Hematopoietic multipotent progenitor cell treated with erythropoietin and hydrocortisone succinate and interleukin-3 and kit ligand, for 6 days (in vitro differentiated cells): ENCODE measurements at places on chromosomes 7 and 10.

GRCh38 chr10:68992636-68993440 is 4.2 kb downstream of the KIFBP start:
- DNase-seq: no peak

DNA sequence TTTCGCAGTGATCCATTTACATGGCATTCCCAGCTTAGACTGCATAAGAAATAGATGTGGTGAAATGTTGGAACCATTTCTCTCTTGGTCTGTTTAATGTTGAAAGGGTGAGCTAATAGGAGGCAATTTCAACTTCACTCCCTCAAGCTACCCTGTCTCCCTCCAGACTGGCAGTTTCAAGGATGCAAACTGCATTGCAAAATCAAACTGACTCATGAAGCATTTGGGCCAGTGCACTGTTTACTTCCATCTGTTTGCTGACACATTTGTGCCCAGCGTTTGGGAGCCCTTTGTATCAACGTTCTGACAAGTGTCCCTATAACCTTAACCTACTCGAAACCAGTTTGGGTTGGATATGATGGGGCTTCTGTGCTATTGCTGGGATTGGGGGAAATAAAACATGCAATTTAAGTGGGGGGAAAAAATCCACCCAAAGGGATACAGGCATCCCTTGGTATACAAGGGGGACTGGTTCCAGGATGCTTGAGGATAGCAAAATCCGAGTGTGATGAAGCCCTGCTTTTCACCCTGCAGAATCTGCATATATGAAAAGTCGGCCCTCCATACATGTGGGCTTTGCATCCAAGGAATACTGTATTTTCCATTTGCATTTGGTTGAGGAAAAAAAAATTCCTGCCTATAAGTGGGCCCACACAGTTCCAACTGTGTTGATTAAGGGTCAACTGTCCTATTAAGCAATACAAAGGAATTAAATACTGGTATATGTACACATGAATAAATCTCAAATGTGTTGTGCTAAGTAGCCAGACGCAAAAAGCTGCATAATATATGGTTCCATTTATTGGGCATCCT is 15.6 kb downstream of the RHEB start:
- peak; percentile 23 for DNase-seq

DNA sequence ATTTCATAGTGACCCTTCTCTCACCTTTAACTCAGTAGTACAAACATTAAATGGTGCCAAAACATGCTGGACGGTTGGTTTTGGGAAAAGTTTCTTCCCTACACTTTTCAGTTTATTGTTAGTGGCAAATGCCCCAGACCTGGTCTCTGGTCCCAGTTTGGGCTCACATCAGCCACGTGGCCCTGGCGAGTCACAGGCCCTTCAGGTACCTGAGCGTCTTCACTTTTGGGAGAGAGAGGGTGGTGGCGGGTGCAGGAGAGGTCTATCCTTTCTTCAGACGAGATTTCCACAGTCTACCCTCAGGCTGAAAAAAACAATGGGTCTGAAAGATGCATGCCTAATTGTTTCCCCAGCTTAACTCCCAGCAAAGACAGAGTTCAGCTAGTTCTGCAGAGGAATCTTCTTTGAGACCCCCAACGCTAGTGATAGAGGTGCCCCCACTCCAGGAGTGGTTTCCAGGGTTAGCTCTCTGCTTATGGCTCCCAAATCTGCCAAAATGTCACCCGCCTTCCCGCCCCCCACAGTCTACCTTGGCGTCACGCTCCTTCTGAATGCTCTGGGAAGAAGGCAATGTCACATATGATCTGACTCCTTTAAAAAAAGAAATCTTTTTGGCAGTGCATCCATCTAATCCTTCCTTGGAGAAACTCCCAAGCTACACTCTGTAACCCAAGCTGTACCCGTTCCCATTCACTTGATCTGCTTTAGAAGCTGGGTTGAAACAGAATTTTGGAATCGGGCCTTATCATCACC is 384.8 kb upstream of the FOXK1 start:
- no peak for DNase-seq

DNA sequence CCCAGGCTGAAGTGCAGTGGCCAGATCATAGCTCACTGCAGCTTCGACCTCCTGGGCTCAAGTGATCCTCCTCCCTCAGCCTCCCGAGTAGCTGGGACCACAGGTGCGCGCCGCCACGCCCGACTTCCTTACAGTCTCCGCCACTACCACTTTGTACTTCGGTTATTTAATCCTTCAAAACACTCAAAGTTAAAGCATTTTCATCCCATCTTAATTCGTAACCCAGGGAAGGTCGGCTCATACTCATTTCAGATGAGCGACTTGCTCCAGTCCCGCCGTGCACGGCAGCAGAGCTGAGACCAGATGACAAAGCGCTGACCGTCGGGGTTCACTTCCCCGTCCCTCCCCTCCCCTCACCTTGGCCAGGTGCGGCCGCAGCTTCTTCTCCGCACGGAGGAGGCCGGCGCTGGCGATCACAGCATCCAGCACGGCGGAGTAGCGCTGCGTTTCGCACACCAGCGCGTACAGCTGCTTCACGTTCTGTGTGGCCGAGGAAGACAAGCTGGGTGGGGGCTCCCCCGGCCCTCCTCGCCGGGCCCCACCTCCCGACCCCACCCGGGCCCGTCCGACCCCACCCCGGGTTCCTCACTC is 457 bp downstream of the NSUN5 start:
- no peak for DNase-seq

DNA sequence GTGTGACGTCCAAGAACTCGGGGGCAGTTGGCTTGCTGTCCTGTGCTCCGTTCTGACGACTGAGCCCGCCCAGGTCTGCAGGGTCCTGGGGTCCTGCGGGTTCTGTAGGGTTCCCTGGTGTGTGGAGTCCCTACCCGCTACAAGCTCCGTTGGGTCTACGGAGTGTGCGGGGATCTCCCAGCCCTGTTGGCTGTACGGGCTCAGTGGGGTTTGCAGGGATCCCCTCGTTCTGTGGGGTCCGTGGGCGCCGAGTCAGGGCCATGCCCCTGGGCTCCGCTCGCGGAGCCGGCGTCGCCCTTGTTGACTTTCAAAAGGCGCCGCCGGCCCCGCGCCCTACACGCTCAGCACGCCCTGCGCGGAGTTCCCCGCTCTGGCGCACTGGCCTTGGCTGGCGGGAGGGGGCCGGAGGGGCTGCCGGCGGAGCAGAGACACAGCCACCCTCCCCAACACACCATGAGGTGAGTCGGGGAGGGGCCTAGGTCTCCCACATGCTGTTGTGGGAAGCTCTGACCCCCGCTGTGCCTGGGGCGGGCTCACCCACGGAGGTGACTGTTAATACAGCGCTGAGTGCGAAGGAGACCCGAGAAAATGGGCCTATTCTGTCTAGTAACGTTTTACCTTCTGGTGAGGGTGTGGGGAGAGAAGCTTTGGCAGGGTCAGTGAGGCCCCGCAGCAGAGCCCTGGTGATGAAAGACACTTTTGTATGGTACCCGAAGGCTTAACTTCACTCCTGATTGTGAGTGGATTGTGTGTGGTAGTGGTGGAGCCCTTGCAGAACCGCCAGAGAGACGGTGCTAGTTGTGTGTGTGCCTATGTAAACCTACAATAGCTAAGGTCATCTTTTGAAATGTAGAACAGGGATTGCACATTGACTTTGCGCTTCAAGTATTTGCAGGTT is 8.1 kb downstream of the TASOR2 start:
- DNase-seq: peak; percentile 68

DNA sequence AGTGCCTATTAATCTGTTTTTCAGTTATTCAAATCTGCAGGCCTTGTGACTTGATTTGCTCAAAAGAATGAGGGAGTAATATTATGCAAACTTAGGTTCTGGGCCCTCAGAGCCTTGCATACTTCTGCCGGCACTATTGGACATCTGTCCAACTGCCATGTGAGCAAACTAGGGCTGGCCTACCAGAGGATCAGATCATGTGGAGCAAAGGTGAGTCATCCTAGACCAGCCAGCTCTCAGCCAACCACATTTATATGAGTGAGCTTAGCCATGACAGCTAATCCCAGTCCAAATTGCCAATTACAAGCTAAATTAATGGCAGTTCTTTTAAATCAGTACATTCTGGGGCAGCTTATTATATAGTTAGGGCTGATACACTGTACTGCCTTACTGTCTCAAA is 69.6 kb downstream of the SDHAF3 start:
- peak; percentile 12 for DNase-seq

GRCh38 chr10:121289800-121290199 is 308.4 kb downstream of the FGFR2 start:
- no peak for DNase-seq

DNA sequence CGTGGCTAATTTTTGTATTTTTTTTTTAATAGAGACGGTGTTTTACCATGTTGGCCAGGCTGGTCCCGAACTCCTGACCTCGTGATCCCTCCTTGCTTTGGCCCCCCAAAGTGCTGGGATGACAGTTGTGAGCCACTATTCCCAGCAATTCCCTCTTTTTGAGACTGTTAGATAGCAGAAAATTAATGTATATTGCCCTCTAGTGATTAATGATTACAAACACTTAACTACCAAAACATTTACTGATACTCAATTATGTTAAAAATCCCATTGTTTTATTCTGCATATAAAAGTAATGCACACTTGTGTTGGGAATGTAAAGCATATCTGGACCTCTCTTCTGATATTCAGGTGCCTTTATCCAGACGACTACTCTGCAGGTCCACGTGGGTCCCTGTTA is 41.2 kb upstream of the COBL start:
- DNase-seq: no peak

- DNase-seq: no peak
These were observed 237.9 kb downstream of the ADARB2 start for GRCh38 chr10:1499359-1499957.

DNA sequence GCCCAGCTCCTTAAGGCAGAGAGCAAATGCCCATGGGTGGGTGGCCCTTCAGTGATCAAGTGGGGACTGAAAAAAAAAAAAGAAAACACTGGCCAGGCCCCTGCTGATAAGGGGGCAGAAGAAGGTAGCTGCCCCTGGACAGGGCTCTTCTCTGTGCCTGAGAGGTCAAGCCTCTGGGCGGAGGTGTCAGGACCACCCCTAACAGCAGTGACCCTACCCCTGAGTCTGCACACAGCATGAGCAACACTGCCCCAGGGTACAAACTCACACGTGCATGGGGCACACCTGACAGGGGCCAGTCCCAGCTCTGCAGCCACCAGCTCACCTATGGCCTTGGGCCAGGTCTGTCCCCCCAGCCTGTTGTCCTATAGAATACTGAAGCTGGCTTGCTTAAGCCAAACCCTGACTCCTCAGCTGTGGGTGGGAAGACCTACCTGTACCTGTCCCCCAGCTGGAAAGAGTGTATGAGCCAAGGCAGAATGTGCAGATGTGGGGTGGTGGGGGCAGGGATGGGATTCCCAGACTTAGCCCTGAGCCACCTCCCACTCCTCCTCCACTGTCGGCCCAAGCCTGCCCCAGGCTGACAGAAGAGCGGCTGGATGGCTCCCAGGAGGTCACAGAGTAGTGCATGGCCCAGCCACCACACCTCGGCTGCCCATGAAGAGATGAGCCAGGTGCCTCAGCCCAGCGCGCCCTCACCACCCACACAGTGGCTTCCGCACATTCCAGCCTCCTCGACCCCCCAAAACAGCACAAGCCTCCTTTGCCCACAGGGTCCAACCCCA is 23.7 kb downstream of the KCNH2 start:
- peak; percentile 40 for DNase-seq

GRCh38 chr7:631964-632830 is 94.3 kb upstream of the DNAAF5 start:
- no peak for DNase-seq

DNA sequence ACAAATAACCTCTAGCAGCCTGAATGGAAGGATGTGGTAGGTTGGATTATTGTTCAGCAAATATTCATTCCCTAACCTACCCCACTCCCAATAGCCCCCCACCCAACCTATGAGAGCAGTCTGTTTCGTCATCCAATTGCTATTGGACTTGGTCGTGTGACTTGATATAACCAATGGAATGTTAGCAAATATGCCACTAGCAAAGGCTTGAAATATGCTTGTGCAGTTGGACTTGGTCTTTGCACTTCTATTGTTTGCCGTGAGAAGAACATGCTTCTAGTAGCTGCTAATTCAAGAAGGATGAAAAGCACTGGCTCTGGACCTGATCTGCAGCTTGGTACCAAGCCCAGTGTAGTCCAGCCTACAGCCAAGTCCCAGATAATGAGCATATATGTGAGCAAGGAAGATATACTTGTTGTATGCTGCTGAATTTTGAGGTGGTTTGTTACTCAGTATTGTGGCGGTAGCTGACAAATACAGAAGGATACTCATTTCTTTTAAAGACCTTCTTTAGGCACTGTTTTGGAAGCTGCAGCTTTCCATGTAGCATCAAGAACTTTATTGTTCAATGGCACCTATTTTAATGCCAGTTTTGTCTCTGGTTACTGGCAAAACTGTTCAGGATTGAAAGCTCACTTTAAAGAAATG is 180.4 kb downstream of the EXOC4 start:
- no peak for DNase-seq

- peak; percentile 11 for DNase-seq
These were observed 126.2 kb upstream of the KCTD7 start for GRCh38 chr7:66502230-66503035.

- peak; percentile 72 for DNase-seq
These were observed 33.5 kb upstream of the TARP start for GRCh38 chr7:38306914-38307313.

DNA sequence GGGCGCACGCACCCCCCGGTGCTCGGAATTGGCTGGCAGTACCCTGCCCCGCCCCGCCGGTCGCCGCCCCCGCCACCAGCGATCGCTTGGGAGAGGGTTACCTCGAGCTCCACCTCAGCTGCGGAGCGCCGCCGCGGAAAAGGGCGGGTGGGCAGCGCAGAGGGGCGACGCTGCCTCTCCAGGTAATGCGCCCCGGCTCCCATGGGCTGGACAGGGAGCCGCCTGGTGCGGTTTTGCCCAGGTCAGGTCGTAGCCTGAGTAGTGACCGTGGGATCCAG is 1.3 kb downstream of the PFKFB3 start:
- no peak for DNase-seq

- DNase-seq: peak; percentile 32
These were observed 191.6 kb downstream of the LSM5 start for GRCh38 chr7:32298408-32299132.

DNA sequence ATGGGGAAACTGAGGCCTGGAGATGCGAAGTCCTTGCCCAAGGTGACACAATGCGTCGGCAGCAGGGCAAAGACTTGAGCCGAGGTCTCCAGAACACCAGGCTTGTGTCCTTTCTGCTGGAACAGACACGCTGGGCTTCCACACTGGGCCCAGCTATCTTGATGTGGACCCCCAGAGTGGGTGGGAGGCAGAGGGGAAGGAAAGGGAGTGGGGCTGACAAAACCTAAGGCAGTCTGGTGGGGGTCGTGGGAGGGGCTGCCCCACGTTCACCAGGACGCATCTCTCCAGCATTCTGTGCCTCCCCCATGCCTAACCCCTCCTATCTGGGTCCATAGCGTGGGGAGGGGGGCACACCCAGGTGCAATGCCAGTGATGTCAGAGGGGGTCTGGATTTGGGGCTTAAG is 38.1 kb downstream of the PPIF start:
- no peak for DNase-seq

GRCh38 chr10:71656220-71656619 is 63.4 kb downstream of the C10orf105 start:
- no peak for DNase-seq

GRCh38 chr10:124279882-124280281 is 138.8 kb downstream of the OAT start:
- no peak for DNase-seq

GRCh38 chr7:63077841-63078240 is 920.8 kb upstream of the ZNF722 start:
- DNase-seq: no peak
